ENCODE measurements at places on chromosomes 6 and 20. TPM values are rescaled to one million over a fixed set of nuclear protein-coding genes. Genes with fewer than 3 reads are reported as not detected.

- DNase-seq, result no peak
Observed at GRCh38 chr6:1995636-1996035, 249.8 kb downstream of the GMDS start.

- DNase-seq, result no peak
Observed at GRCh38 chr6:151025076-151025475, 159.6 kb downstream of the MTHFD1L start.

- no peak for DNase-seq
Observed at GRCh38 chr20:41002842-41003142, 25.8 kb upstream of the TOP1 start.

DNA sequence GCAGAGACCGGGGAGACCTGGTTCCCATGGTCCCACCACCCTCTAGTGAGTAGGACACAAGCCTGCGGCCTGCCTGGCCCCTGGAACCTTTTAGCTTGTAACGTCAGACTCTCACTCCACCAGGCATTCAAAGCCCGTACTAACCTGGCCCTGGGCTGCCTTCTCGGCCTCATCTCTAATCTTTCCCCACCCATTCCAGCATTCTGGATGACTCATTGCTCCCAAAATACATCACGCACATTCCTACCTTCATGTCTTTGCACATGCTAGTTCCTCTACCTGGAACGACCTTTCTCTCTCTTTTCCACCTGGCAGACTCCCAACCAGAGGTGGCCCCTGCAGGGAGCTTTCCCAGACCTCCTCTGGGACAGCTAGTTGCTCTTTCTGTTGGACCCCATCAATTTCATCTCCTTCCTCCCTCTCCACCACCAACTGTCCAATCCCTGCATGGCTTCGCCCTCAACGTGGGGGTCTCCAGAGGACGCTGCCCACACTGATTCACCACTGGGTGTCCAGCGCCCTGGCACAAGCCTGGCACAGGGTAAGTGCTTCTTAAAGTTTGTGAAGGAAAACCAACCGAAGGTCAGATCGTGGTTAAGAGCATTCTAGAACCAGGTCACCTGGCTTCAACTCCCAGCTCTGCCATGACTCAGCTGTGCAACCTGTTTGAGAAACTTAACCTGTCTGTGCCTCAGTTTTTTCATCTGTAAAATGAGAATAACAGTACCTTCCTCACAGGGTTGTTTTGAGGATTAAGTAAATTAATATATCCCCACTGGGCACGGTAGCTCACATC, 35.2 kb downstream of the JPH2 start:
- no peak for DNase-seq

Gene CST4
- not detected for total RNA-seq

Gene NFYA
- total RNA-seq, result 25.9 TPM

GRCh38 chr6:63268574-63268973, 51.2 kb downstream of the LGSN start:
- no peak for DNase-seq

GRCh38 chr6:71402096-71402495, 113.5 kb downstream of the OGFRL1 start:
- DNase-seq, result no peak

GRCh38 chr6:13836170-13836569, 21.8 kb upstream of the MCUR1 start:
- no peak for DNase-seq

DNA sequence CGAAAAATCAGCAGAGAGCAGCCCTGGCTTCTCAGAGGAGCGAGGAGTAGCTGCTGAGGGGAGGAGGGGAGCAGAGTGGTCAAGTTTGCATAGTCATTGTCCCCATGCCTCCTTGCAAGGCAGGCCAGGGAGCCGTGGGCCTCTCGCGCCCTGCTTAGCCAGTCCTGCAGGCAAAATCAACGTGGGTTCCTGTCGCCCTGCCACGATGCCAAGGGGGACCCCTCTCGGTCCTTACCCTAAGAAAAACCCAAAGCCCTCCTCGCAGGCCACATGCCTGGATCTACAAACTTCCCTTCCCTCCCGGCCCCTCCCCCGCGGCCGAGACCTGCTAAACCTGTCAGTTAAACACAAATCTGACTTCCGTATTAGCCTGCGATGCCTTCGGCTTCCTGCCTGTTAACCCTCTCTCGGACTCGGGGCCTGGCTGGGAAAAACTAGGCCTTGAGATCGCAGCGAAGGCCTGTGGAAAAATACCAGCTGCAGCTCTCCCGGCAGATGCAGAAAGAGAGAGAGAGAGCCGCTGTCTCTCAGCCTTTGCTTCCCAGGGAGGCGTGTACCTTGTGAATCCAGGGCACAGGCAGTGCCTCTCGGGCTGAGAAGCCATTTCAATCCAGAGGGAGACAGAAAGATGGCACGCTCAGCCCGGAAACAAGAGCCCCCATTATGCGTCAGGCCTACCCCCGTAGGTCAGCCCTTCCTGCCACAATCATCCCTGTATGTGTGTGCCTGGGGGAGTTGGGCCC, 968 bp upstream of the ZMYND8 start:
- peak; percentile 51 for DNase-seq

Measured in omental fat pad (tissue), 4 donors.